ENCODE measurements at places on chromosomes 3 and 15. TPM values are rescaled to one million over a fixed set of nuclear protein-coding genes. Genes with fewer than 3 reads are reported as not detected.
A peak's percentile ranks its signal among the peaks of the same experiment; 100 is the strongest.

Gene GNAT1
- total RNA-seq, result not detected

Gene CAPN3
- 8.6 TPM for total RNA-seq

DNA sequence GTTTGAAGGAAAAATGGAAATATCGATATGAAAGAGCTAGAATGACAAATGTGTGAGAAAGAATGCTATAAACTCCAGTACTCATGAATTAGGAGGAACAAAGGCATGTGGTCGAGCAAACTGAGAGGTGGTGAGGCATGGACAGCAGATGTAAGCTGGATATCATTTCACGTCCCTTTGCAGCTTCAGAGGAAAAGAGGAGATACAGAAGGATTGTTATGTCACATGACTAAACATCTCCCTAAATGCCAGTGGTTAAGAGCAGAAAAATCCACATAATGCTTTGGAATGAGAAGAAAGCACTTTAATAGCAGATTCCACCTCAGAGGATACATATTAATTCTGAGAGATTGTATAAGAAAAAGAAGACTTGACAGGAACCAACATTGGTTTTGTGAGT lies 248.7 kb downstream of the ZIC4 start:
- H3K27ac ChIP-seq, result no peak overlapping the region
- DNase-seq, result peak; percentile 4
- no peak overlapping the region for H3K4me3 ChIP-seq
- H3K36me3 ChIP-seq, result no peaks in the 10 kb centered on the region
- H3K4me1 ChIP-seq, result peaks cover 6% of the 10 kb centered on the region

- H3K27me3 ChIP-seq, result no peaks in the 10 kb centered on the region
- peaks cover 23% of the 10 kb centered on the region for H3K4me1 ChIP-seq
- DNase-seq, result peak; percentile 62
- no peak overlapping the region for H3K4me3 ChIP-seq
- H3K36me3 ChIP-seq, result no peaks in the 10 kb centered on the region
- no peak overlapping the region for H3K27ac ChIP-seq
Measured at GRCh38 chr3:128383316-128384235, 83.1 kb downstream of the DNAJB8 start.

DNA sequence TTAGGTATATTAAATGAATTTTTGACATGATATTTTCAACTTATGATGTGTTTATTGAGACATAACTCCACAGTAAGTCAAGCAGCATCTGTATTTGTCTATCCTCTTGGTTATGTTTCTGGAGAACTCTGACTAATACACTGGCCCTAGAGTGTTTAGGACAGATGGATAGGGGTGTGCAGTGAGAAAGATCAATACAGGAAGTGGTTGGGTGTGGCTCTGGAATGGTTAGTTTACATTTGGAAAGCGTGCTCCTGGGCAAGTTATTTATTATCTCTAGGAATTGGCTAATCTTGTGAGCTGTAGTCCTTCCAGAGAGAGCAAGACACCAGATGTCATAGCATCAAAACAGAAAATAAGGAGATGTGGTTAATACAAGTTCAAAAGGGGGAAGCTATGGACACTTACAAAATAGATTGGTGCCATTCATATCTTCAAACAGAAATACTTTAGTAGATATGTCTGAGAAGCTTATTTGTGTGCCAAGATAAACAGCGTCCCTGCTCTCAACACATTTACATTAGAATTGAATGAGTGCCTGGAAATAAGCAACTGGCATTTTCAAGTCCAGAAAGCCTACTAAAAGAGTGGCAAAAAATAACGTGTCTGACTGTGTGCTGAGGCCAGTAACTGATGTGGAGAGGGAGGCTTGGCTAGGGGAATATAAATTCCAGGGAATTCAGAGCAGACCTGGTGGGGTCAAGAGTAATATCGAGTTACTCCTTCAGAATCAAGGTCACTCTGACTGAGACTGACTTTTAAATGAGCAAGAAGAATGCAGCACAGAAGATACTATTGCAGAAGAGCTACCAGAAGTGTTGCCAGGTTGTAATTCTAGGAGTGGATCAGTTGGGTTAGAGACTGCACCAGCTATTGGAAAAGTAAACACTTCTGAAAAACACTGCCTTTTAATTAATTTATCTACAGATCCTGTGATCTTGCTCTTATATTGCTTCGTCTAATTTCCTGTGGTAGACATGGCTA lies 33.4 kb upstream of the PLAAT1 start:
- H3K27me3 ChIP-seq, result no peaks in the 10 kb centered on the region
- H3K27ac ChIP-seq, result no peak overlapping the region
- no peaks in the 10 kb centered on the region for H3K36me3 ChIP-seq

DNA sequence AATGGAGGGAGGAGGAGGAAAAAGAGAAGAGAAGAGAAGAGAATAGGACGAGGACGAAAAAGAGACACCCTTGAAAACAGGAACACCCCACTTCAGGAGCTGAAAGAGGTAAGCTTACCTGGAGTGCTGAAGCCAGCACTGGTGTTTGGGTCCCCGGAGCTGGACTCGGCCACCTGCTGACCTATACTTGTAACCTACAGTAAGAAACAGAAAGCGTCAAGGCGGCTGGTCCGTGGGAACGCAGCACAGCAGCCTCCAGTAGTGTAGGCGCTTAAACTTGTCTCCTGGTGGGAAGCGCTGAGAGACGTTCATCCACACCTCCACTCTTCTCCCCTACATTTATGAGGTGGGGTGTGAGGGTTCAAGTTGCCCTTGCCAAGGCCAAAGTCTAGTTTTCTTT lies 141.0 kb downstream of the NSMCE3 start:
- H3K4me3 ChIP-seq, result no peak overlapping the region
- DNase-seq, result no peak
- no peaks in the 10 kb centered on the region for H3K36me3 ChIP-seq
- no peak overlapping the region for H3K27ac ChIP-seq
- peaks cover 3% of the 10 kb centered on the region for H3K27me3 ChIP-seq

GRCh38 chr3:14433106-14433505 lies 30.7 kb downstream of the SLC6A6 start:
- DNase-seq, result no peak
- H3K27ac ChIP-seq, result no peak overlapping the region
- H3K36me3 ChIP-seq, result no peaks in the 10 kb centered on the region
- peaks cover 36% of the 10 kb centered on the region for H3K4me1 ChIP-seq
- no peaks in the 10 kb centered on the region for H3K27me3 ChIP-seq

Gene TGM4
- not detected for total RNA-seq

Gene EPHB3
- total RNA-seq, result 3.0 TPM

DNA sequence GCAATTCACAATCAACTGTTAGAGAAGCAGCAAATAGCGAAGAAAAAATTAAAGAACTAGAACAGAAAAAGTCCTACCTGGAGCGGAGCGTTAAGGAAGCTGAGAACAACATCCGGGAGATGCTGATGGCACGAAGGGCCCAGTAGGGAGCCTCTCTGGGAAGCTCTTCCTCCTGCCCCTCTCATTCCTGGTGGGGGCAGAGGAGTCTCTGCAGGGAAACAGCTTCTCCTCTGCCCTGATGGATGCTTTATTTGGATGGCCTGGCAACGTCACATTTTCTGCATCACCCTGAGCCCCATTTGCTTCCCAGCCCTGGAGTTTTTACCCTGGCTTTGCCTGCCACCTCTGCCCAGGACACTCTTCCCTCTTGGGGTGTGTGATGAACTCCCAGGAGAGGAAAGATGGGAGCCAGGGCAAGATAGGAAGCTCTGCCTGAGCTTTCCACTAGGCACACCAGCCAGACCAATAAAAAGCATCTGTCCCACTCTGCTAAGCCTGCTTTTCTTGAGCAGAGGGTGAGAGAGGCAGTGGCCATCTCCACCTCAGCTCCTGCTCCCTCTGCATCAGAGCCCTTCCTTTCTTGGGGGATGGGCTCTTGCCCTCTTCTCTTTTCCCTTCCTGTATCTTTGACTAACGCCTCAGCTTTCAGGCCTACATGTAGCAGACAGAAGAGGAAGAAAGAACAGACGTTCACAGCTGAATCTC lies 39.4 kb downstream of the PPARG start:
- no peak for DNase-seq
- H3K36me3 ChIP-seq, result no peaks in the 10 kb centered on the region
- H3K27ac ChIP-seq, result no peak overlapping the region
- no peak overlapping the region for H3K4me3 ChIP-seq

DNA sequence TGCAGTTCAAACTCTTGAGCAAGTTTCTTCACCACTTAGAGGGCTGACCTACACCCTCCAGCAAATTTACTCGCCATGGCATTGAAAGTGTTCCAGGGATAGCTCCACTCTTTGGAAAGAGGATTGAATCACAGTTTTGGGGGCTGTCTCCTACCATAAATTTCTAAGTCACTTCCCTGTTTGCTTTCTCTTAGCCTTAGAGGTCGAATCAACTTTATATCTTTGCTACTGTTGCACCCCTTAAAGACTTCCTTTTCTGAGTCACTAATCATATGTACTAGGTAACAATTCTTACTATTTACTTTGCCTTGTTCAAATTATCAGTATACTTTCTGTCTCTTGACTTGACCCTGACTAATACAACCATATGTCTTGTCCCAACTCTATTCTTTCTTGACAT lies 1151.8 kb upstream of the ALCAM start:
- no peak overlapping the region for H3K4me3 ChIP-seq
- H3K4me1 ChIP-seq, result no peaks in the 10 kb centered on the region
- no peaks in the 10 kb centered on the region for H3K27me3 ChIP-seq
- no peak overlapping the region for H3K27ac ChIP-seq

GRCh38 chr15:23854203-23854911 lies 167.3 kb upstream of the NDN start:
- no peaks in the 10 kb centered on the region for H3K27me3 ChIP-seq
- H3K36me3 ChIP-seq, result no peaks in the 10 kb centered on the region
- no peak for DNase-seq
- no peak overlapping the region for H3K27ac ChIP-seq

DNA sequence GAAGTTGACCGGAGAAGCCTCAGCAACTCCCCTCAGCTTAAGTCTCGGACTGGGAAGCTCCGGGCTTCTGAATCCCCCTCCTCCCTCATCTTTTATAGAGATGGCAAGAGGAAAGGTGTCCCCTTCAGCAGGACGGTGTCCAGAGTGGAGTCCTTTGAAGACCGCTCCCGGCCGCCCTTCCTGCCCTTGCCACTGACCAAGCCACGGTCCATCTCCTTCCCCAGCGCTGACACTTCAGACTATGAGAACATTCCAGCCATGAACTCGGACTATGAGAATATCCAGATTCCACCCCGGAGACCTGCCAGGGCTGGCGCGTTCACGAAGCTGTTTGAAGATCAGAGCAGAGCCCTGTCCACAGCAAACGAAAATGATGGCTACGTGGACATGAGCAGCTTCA lies 2.4 kb downstream of the FGD5 start:
- no peaks in the 10 kb centered on the region for H3K36me3 ChIP-seq
- H3K27me3 ChIP-seq, result peaks cover 26% of the 10 kb centered on the region
- no peak overlapping the region for H3K27ac ChIP-seq
- DNase-seq, result no peak

DNA sequence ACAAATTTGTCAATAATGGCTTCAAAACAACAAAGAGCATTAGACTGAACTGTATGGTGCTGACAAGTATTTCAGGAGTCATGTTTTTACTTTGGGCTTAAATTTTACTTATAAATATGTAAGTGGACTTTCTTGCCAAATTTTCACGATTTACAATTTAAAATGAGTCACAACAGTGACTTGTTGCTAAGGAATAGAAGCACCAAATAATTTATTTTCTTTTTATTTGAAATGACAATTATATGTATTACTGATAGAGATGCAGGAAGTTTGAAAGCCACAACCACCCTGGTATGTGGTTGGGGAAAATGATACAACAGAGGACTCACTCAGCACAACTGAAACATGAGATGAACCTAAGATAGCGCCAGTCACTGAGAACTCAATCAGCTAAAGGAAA lies 90.3 kb downstream of the FMN1 start:
- peaks cover 34% of the 10 kb centered on the region for H3K4me1 ChIP-seq
- H3K4me3 ChIP-seq, result no peak overlapping the region
- H3K27me3 ChIP-seq, result peaks cover 9% of the 10 kb centered on the region
- H3K27ac ChIP-seq, result no peak overlapping the region
- peak; percentile 71 for DNase-seq

DNA sequence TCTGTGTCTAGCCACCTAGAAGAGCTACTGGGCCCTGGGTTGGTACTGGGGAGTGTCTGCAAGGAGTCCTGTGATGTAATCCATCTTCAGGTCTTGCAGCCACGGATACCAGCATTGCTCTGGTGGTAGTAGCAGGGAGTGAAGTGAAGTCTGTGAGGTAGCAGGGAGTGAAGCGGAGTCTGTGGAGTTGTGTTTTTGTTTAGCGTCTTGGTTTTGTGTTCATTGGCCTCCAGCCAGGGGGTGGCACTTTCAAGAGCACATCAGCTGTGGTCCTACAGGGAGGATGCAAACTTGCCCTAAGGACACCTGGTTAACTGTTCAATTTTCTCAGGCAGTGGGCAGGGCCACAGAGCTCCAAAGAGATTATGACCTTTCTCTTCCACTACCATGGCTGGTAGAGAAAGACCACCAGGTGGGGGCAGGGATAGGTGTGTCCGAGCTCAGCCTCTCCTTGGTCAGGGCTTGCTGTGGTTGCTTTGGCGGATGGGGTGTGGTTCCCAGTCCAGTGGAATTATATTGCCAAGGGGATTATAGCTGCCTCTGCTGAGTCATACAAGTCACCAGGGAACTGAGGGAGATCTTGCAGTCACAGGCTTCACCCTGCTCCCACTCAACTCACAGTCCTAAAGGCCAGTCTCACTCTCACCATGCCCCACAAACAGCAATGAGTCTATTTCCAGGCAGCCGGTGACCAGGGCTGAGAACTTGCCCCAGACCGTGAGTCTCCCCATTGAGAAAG lies 424.7 kb downstream of the ZBBX start:
- no peak overlapping the region for H3K4me3 ChIP-seq
- no peaks in the 10 kb centered on the region for H3K36me3 ChIP-seq
- H3K27me3 ChIP-seq, result no peaks in the 10 kb centered on the region
- no peak for DNase-seq
- H3K27ac ChIP-seq, result no peak overlapping the region

- H3K4me3 ChIP-seq, result no peak overlapping the region
- DNase-seq, result no peak
- no peaks in the 10 kb centered on the region for H3K27me3 ChIP-seq
- no peak overlapping the region for H3K27ac ChIP-seq
Measured at GRCh38 chr3:50652709-50653108, 22.0 kb upstream of the DOCK3 start.

- H3K4me1 ChIP-seq, result no peaks in the 10 kb centered on the region
- H3K27ac ChIP-seq, result no peak overlapping the region
- no peaks in the 10 kb centered on the region for H3K36me3 ChIP-seq
- DNase-seq, result no peak
Measured at GRCh38 chr3:188661806-188662205, 507.8 kb downstream of the LPP start.

- peak; percentile 59 for DNase-seq
- H3K4me3 ChIP-seq, result peak overlapping the region; percentile 70
- peak overlapping the region; percentile 30 for H3K27ac ChIP-seq
- peaks cover 49% of the 10 kb centered on the region for H3K4me1 ChIP-seq
Measured at GRCh38 chr15:38266247-38266986, 13.8 kb downstream of the SPRED1 start.

Gene KIF15
- total RNA-seq, result 3.9 TPM

- peak; percentile 32 for DNase-seq
- H3K27ac ChIP-seq, result no peak overlapping the region
- no peaks in the 10 kb centered on the region for H3K36me3 ChIP-seq
- no peak overlapping the region for H3K4me3 ChIP-seq
Measured at GRCh38 chr3:13112521-13113345, 39.5 kb upstream of the IQSEC1 start.

DNA sequence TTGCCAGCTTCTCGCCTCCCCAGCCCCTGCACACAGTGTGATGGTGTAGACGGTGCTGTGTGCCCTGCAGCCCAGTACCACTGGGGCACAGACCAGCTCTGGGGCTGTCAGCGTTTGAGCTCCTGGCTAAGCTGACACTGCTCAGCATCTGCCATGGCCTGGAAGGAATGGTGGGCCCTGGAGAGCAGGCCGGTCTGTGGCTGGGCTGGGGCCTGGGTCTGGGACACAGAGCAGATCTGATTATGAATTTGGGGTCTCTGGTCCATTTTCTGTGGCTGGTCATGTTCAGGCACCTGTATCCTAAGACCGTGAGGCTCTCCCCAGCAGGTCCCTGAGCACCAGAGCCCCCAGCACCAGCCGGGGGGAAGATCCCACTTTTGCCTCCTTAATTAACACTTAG lies 34.7 kb downstream of the HCN4 start:
- H3K36me3 ChIP-seq, result no peaks in the 10 kb centered on the region
- peaks cover 14% of the 10 kb centered on the region for H3K27me3 ChIP-seq
- no peaks in the 10 kb centered on the region for H3K4me1 ChIP-seq
